ENCODE measurements at places on chromosomes 4 and X.

- DNase-seq = no peak
Observed at GRCh38 chr4:123698556-123698955, 302.0 kb downstream of the SPRY1 start.

DNA sequence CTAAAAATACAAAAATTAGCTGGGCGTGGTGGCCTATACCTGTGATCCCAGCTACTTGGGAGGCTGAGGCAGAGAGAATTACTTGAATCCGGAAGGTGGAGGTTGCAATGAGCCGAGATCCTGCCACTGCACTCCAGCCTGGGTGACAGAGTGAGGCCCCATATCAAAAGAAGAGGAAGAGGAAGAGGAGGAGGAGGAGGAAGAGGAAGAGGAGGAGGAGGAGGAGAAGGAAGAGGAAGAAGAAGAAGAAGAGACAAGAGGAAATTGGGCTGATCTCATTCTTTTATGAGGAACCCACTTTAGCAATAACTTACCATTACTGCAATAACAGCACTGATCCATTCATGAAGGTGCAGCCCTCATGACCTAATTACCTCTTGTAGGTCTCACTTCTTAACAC lies 138.9 kb upstream of the GIMD1 start:
- no peak for DNase-seq

GRCh38 chr4:1041147-1041935 lies 29.9 kb downstream of the FGFRL1 start:
- DNase-seq = peak; percentile 70

- no peak for DNase-seq
Observed at GRCh38 chr4:171582961-171583581, 230.1 kb upstream of the GALNTL6 start.

- no peak for DNase-seq
Observed at GRCh38 chrX:38917954-38918353, 116.7 kb downstream of the MID1IP1 start.

DNA sequence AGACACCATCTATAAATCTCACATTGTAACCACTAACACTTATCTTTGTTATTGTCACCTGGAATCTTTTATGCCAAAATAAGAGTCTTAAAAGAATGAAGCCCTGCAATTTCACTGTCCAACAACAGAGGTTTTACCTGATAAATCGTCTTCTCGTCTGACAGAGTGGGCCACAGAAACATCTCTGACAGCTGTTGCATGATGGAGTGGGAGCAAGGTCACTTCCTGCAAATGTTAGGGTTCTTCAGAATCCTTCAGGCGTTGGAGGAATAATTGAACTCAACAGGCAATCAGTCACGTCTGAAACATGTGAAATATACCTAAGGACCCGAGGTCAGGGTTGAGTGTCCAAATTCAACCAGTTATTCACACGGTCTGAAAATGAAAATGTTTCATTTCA lies 353.6 kb downstream of the TRIML1 start:
- no peak for DNase-seq

- DNase-seq = no peak
Observed at GRCh38 chr4:95510877-95511276, 37.9 kb downstream of the UNC5C start.

DNA sequence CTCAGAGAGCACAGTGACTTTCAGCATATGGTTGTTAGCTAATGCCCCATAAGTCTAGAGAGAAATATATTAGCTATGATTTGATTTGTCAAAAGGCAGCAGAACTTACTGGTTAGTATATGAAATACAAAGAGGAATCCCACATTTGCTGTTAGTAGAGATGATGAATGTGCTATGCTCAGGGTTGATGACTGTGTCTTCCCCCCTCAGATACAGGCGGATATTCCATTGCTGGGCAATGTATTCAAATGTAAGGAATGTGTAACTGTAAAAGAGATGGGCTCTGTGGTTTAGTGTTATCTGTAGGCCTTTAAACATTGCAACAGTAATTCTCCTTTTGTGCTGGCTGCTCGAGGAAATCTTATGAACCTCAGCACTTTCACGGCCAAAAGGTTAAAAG lies 528.9 kb upstream of the ARX start:
- no peak for DNase-seq

- no peak for DNase-seq
Observed at GRCh38 chr4:87041141-87041540, 106.3 kb downstream of the AFF1 start.

DNA sequence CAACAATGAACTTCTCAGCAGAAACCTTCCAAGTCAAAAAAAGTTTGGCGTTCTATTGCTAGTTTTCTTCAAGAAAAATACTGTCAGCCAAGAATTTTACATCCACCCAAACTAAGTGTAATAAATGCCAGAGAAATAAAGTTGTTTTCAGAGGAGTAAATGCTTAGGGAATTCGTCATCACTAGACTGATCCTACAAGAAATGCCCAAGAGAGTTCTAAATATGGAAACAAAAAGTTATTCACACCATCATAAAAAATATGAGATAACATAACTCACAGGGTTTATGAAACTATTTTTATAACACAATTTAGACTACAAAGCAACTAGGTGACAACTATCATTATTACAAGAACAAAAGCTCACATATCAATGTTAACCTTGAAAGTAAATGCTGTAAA lies 259.5 kb upstream of the GABRA2 start:
- no peak for DNase-seq

DNA sequence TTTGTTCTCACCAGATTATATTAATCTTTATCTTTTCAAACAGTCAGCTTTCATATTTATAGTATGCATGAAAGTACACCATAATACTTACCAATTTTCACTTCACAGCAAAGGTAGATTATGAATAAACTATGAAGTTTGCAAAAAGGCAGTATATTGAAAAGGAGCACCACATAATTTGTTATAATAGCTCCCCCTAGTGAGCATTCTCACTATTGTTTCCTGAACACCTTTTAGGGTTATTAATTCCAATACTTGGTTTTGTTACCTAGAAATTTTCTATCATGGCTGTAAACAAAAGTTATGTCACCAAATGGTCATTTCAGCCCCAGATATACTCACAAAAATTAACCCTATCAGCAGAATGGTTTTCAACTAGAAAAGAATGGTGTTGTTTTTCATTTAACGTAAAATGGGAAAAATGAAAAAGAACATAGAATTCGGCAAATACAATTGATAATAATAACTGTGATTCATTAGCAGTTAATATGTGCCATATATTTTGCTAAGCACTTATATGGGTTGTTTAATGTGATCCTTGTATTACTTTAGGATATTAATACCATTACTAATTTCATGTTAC lies 30.2 kb upstream of the NKX6-1 start:
- DNase-seq = peak; percentile 32

DNA sequence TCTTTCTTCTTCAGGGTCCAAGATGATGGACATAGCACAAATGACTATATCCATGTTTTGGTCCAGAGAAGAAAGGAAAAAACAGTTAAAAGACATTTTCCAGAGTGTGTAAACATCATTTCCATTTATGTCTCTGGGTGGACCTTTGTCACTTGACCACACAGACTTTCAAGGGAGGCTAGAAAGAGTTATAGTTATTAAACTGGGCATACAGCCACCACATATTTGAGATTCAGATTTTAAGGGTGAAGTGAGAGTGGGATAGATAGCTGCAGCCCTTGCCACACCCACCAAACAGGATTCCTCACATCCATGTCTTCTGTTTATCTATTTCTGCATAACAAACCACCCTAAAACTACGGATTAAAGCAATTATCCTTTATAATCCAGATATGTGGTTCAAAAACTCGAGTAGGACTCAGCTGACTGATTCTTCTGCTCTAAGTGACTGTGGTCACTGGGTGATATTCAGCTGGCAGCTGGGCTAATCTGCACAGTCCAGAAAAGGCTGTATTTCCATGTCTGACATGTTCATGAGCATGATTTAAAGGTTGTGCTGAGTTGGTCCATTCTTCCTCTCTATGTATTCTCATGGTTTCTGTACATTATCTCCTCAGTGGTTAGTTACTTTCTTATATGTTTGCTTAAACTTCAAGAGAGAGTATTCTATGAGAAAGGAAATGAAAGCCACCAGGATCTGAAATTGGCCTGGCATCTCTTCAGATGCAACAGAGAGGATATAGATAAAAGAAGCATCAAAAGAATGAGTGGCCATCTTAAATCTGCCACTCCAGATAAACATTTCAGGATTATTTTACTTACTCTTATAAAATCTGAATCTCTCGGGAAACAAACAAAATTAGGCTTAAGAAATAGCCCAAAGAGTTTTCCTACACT lies 459.8 kb upstream of the CTSO start:
- no peak for DNase-seq

DNA sequence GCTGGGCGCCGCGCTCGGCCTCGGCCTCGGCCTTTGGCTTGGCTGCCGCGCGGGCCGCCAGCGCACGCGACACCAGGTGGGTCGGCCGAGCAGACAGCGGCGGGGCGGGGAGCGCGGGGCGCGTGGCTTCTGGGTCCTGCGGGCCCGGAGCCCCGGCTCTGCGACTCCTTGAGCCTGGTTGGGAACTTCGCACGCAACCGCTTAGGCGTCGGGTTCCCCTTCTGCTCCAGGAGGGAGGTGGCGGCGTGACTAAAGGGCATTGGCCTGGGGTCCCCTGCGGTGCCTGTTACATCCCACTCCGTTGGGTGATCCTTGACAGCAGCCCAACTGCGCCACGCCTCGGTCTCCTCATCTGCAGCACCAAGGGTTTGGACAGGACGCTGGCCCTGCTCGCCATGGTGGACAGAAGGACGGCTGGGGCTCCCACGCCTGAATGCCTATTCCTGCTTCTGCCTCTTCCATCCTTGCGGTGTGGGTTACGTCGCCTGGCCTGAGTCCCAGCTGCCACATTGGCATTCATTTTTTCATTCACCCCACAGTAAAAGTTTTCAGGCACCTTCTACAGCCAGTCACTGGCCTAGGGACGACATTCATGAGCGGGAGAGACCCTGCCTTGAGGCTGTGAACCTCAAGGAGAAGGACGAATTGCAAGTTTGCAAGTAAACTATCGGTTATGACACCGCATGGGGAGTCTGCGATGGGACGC lies 631 bp downstream of the EVC start:
- no peak for DNase-seq

DNA sequence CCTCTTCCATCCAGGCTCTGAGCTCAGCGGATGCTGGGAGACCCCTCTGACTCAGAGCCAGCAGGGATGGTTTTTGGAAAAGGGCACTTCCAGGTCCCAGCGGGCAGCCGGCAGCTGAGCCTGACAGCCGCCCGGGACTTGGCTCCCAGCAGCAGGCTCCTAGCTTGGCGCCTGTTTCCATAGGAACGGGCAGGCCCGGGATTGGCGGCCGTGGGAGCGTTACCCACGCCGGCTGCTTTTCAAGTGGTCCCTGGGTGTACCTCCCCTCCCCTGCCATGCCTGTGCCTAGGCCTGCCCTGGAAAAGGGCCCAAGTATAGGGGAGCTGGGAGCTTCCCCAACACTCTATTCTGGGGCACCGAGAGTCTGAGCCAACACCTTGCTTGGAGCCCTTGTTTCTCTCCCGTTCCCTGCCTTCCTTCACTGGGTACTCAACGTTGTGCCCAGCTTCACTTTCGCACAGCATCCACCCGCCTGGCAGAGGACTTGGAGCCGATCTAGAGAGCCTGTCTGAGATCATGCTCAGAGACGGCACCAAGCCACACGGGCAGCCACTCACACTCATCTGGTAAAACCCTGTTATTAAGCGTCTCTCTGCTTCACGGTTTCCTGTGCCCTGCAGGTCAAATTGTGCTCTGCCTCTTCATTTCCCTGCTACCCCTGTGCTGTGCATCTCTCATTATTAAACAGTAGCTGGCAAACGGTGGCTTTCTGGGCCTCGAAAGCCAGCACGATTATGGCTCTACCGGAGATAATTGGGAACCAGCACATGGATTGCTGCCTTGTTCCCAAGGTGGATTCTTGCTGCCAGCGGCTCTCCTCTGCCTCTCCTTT lies 521.5 kb downstream of the BCOR start:
- no peak for DNase-seq

GRCh38 chr4:56296526-56296925 lies 90.8 kb downstream of the AASDH start:
- DNase-seq = peak; percentile 10

DNA sequence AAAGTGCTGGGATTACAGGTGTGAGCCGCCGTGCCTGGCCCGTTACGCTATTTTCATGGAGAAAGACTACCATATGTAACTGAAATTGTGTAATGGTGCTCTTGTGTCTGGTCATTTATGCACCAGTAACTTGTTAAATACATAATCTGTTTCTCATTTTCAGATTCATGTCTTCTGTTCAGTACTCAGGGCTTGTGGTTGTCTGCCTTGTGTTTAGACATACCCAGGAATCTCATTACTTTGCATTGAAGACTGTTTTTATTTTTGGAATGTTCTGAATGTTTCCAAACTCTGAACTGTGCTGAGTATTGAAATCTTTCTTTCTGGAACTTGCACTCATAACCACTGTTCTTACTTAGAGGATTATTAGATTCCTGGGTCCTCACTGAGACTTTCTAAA lies 52.8 kb downstream of the PDLIM5 start:
- DNase-seq = no peak

GRCh38 chrX:12984603-12985319 lies 9.9 kb downstream of the TMSB4X start:
- DNase-seq = peak; percentile 68

DNA sequence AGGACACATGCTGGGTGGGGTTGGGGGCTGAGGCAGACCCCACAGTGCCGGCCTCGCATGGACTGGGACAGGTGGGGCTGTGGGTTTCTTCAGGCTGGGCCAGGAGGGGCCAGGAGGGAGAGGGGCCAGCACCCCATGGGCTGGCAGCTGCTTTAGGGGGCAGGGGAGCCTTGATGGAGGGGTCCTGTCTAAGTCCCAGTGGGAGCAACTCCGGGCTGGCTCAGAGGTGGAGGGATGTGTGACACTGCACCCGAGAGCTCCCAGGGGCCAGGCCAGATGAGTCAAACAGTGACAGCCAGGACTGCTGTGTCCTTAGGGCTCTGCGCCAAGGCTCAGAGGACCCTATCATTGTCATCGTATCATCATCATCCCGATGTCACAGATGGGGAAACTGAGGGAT lies 4.4 kb upstream of the ABLIM2 start:
- DNase-seq = no peak

- no peak for DNase-seq
Observed at GRCh38 chr4:25834411-25835107, 28.2 kb downstream of the SEL1L3 start.

DNA sequence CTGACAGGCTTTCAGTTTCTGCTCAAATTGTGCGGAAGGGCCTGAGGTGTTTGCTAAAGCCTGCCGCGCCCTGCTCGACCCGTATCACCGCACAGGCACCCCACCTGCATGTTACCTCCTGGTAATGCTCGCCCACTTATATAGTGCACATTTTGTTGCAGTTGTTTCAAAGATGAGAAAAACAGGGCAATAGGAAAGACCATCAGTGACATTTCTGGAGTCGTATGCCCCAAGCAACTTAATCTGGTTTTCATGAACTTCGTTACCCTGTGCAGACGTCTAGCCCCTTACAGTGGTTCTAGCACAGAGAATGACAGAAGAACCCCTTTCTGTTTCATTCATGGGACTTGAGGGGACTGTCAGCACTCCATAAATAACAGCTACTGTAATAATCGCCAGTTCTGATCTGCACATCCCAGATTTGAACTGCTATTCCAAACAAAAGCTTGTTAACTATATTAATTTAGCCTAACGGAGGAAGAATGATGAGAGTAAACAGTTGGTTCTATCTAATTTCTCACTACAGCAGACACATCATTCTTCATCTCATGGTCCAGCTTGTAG lies 940 bp upstream of the DCTD start:
- DNase-seq = no peak

- DNase-seq = no peak
Observed at GRCh38 chrX:105645667-105646357, 176.5 kb upstream of the NRK start.

- DNase-seq = no peak
Observed at GRCh38 chr4:164087733-164088132, 593.2 kb downstream of the TMA16 start.
